ENCODE measurements at places on chromosomes 11 and 22.

DNA sequence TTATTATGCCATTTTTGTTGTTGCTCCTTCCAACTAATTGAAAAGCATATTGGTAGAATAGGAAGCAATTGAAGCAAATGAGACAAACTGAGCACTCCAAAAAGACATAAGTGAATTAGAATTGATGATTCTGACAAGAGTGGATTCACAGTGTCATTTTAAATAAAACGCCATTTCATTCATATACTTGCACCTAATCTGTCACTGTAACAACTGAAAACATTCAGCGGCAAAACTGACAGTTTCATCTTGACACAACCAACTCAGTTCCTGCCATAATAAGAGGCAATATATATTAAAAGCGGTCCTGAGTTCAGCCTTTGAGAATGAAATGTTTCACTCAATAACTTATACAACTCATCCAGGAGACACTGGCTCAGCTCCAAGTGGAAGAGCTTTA, 306.8 kb downstream of the CNTN5 start:
- DNase-seq, result no peak

DNA sequence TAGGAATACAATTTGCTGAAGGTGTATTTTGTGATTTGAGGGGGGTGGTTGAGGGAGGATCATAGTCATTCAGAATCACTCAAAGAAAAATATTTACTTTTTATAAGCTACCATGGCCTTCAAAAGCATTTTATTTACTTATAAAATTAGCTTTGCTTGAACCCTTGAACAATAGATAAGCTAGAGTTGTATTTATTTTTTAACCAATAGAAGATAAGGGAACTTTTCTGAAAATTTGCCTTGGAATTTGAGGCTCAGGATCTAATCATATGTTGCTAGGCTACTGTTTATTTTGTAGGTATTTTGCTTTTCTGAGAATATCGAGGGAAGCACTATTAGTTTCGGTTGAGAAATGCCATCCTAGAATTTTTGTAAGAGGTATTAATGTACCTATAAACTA, 82.1 kb downstream of the EMSY start:
- DNase-seq, result no peak

DNA sequence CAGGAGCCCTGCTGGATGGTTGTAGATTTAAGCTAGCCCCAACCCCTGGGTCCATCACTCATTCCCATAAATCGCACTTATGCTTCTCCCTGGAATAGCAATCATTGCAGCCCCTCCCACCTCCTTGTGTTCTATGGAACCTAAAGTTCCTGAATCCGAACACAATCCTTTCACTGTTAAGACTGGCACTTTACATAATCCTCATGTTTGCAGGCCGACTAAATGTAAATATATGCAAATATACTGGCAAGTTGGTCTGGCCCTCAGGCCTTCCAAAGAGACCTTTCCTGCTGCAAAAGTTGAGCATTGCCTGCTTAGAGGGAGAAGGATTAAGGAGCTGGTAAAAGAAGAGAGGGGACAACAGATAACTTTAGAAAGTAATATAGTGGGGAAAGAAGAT, 892.9 kb downstream of the OPCML start:
- DNase-seq, result no peak

DNA sequence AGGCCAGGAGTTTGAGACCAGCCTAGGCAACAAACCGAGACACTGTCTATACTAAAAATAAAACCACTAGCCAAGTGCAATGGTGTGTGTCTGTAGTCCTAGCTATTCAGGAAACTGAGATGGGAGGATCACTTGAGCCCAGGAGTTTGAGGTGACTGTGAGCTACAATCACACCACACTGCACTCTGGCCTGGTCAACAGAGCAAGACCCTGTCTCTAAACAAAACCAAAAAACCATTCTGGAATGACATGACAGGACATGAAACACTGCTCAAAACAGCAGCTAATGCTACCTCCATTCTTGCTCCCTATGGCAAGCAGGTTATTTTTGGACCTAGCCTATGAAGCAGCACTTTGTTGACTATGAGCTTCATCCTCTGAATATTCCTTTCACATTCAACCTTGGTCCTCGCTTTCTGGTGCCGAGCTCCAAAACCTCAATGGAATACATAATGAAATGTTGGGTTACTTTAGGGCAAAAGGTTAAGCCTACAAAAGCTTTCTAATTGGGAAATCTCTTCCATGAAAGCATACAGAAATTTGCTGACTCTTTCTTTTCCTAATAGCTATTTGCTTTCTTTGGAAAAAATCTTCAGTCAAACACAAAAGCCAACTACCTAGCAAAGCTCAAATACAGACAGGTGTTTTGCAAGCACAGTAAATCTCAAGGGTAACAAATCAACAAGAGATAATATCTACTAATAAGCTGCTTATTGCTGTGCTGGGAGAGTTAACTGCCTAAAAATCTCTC, 21.1 kb downstream of the SIK3 start:
- DNase-seq, result no peak

GRCh38 chr11:18105086-18105801, 638 bp downstream of the SAAL1 start:
- no peak for DNase-seq

- DNase-seq, result no peak
Observed at GRCh38 chr11:47299078-47299477, 29.1 kb downstream of the MADD start.

Measured in stimulated activated CD4-positive, alpha-beta T cell treated with anti-CD3 and anti-CD28 coated beads, Interleukin-12 subunit alpha, Interleukin-12 subunit beta, amount 100 ng/mL, for 48 hours (primary cell).